Cerebellar nuclear complex (tissue), 1 donor: ENCODE measurements at places on chromosomes 1 and 21.

DNA sequence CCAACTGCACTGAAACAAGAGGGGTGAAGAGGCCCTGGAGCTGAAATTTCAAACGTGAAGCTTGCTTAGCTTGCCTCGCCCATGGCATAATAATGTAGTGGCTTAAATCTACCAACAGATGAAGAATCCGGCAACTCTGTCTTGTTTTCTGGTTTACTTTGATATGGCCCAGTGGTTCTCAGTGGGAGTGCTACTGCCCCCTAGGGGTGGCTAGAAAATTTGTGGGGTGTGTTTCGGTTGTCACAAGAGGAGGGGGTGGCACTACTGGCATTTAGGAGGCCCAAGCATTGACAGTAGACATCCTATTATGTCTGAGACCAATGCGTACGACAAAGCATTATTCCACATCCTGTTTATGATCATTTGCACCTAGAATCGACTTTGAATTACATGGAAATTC, 51.9 kb upstream of the C8B start:
- no peak for DNase-seq

GRCh38 chr1:175947771-175948170, 204.4 kb upstream of the TNR start:
- DNase-seq = no peak

DNA sequence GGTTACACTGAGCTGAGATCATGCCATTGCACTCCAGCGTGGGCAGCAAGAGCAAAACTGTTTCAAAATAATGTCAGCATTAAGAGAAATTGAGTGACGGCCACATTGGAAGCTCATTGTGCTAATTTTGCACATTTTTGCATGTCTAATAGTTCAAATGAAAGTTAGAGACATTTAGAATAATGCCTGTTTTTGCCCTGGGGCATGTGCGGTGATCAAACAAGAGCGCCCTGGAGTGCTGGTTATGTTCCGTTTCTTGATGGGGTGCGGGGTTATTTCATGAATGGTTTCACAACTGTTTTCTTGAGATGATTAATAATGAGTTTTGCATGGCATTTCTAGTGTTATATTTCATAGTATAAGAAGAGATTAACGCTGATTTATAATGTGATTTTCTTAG, 13.1 kb downstream of the OR2T11 start:
- no peak for DNase-seq

GRCh38 chr1:197781968-197782721, 6.9 kb upstream of the DENND1B start:
- no peak for DNase-seq

DNA sequence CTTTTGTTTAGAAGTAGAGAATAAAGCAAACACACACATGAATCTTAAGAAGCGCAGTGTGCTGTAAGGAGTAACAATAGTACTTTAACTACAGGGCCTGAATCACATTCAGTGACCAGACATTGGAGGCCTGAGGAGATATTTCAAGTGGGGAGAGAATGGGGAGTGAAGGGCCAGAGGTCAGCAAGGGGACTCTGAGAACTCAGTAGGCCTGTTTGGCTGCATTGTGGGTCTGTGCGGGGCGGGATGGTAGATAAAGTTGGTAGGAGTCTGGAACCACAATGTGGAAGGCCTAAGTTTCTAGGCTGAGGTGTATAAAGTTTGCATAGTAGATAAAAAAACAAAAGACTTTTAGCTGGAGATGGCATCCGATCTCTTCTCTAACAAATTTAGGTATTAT, 52.7 kb upstream of the WLS start:
- DNase-seq = no peak
